ENCODE measurements at places on chromosomes 16 and 17. TPM values are rescaled to one million over a fixed set of nuclear protein-coding genes. Genes with fewer than 3 reads are reported as not detected.

DNA sequence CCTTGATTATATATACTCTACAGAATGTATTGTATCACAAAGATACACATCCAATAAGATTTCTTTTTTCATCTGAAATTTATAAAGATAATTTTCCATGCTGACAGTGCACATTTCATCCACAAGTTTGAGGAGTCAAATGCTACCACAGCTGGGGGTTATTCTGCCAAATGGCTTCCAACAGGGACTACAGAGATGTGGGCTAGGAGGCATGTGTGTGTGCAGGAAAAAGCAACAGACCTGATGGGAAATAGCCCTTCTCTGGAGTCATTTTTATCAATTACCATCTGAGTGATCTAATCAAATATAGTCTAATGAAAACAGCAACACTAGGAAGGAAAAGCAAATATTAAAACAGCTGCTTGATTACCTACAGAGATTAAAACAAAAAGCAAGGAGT, 290.5 kb downstream of the CEP112 start:
- DNase-seq, result no peak

The POLR3K gene
- total RNA-seq, result 40.4 TPM

DNA sequence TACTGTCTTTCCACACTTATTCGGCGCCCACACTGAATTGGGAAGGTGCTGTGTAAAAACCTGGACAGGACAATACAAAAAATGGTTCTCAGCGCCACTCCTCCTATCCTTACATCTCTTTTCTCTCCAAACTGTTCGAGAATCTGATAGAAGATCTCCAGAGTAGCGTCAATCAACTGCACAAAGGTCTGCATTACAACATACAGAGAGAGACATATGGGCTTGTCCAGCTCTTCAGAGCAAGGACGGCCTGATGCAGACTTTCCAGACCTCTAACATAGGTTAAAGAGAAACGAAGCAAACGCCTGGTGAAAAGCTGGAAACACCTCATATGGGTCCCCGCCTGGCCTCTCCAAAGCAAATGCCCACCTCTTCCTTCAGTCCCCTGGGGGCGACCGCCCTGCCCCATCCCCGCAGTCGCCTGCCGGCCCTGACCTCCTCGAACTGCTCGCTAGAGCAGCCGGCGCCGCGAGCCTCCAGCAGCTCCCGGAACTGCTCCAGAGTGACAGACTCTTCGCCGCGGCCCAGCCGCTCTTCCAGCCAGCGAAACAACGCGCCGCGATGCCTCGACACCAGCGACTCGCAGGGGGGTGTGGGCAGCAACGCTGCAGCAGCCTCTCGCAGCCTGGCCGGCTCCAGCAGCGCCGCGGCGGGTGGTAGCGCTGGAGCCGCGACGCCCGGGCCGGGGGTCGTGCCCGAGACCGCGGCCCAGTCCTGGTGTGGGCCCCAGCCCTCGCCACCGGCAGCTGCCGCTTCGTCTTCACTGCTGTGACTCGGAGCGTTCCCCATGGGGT, 526 bp downstream of the ZZEF1 start:
- DNase-seq, result peak; percentile 69

DNA sequence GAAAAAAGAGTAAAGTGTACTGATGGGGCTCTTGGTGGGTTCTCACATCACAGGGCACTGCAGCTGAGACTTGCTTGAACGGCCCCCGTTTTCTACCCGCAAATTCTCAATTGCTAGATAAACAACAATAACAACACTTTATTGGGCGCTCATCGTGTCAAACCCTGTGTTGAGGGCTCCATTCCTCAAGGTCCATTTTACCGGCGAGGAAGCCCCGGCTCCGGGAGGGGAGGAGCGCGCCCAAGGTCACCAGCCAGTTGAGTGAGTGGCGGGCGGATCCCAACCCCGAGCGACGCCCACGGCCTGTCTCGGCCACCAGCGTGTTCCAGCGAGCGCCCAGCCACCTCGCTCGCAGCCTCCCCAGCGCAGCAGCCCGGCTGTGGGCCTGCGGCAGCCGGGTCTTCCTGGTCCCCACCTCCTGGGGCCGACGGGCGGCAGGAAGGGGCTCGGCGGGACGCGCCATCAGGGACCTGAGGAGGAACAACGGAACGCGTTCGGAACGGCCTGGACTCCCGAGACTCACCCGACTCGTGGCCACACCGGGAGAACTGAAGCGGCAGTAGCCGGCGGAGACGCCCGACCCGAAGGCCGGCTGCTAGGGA, 373 bp downstream of the CMC2 start:
- DNase-seq, result peak; percentile 85

DNA sequence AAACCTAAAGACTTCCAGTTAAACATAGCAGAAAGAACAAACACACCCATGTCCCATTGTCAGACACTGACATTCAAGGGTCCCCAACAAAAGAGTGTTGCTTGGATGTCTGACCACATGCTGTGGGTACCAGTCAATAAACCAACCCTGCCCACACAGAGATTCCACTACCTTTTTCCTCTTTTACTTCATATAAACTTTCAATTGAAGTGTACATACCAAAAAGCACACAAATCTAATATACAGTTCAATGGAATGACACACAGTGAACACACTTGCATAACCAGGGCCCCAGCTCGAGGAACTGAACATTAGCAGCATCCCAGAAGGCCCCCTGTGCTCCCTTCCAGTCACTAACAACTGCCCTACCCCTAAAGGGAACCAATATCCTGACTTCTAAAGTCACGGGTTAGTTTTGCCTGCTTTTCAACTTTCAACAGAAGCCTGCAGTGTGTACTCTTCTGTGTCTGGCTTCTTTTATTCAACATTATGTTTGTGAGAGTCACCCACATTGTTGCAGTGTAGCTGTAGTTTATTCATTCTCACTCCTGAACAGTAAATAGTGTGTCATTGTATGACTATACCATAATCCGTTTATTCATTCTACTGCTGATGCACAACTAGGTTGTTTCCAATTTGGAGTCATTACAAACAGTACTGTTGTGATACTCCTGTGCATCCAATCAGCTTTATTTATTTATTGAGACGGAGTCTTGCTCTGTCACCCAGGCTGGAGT, 18.0 kb downstream of the CFDP1 start:
- no peak for DNase-seq

GRCh38 chr16:84660973-84661372, 12.7 kb downstream of the KLHL36 start:
- no peak for DNase-seq

The TSPAN10 gene
- 0.26 TPM for total RNA-seq

DNA sequence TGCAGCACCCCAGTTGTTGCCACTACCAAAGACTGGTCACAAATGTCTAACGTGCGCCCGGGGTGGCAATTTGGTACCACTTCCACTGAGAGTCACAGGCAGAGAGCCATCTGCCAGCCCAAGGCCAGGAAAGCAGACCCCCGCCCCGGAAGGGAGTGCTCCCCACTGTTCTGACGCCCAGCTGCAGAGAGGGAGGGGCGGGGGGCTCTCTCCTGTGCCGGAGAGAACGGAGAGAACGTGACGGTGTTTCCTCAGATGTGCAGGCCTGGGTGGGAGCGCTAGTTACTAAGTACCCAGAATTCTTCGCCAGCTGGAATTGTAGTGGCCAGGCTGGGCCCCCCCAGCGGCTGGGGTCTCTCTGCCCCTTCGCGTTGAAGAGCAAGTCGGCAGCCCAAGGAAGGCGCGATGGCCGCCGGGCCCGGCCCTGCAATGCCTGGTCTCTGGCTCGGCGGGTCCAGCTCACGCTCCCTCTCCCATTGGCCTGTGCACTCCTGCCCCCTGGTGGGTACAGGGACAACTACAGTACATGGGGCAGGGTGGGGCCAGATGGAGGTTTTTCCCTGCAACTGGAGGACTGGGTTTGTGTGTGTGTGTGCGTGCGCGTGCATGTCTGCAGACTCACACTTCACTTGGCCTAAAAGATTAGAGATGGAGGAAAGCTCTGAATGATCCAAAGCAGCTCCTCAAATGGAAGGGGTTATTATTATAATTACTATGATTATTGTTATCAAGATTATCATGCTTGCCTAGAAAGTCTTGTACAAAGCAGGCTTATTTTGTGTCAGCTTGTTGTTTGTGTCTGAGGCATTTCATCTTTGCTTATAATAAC, 107.1 kb downstream of the AMFR start:
- DNase-seq, result peak; percentile 81

DNA sequence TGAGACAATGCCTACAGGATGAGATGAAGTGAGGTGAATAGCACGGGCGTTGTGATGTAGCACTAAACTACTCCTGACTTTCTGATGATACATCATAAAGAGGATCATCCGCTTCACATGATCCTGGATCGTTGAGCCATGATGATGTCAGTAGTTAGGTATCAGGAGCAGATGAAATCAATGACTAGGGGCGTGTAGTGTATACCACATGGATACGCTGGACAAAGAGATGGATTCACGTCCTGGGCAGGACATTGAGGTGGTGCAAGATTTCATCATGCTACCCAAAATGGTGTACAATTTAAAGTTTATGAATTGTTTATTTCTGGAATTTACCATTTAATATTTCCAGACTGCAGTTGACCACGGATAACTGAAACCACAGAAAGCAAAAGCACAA, 156.6 kb downstream of the ANKFN1 start:
- DNase-seq, result no peak

DNA sequence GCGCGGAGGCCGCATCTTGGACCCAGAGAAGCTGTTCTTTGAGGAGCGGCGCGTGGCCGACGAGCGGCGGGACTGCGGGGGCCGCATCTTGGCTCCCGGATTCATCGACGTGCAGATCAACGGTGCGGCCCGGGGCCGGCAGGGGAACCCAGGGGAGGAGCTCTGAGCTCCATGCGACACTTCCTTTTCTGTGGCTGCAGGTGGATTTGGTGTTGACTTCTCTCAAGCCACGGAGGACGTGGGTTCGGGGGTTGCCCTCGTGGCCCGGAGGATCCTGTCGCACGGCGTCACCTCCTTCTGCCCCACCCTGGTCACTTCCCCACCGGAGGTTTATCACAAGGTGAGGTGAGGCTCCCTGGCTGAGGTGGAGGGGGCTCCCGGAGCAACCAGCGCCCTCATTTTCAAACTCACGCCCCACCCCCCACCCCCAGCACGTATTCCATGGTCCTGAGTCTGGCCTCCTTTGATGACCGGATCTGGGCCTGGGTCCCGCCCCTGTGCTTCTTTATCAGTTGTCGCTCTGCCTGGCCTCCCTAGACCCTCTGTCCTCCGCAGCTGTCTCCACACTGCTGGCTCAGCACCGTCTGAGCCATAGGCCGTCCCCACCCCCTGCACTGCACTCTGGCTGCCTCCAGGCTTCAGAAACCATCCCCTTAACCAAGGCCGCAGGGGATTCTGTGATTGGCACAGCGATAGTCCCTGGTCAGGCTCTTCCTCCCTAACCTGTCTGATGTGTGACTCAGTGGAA, 787 bp downstream of the AMDHD2 start:
- DNase-seq, result peak; percentile 81

- no peak for DNase-seq
Observed at GRCh38 chr17:37849617-37849972, 74.6 kb upstream of the TBC1D3K start.

The ITGB4 gene
- 1.0 TPM for total RNA-seq

- DNase-seq, result no peak
Observed at GRCh38 chr17:45942284-45942683, 47.9 kb downstream of the MAPT start.

GRCh38 chr16:69143116-69143515, 10.7 kb downstream of the UTP4 start:
- no peak for DNase-seq

The FOXL1 gene
- total RNA-seq, result not detected

The RAD51C gene
- 61.3 TPM for total RNA-seq

The SKA2 gene
- total RNA-seq, result 78.0 TPM

DNA sequence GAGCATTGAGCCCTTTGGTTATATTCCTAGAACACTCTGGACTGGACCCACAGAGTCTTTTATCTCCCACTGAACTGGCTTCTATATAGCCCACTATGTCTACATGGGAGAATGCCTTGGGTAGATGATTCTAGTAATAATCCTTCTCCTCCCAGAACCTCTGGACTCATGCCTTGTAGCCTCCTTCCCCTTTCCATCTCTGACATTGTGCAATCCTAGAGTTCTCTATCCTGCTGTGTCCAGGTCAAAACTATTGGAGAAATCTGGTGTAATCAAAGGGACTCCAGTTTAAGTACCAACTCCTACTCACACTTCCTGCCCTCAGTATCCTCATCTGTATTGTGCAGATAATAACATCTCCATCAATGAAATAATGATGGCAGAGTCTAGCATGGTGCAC, 9.1 kb downstream of the RCVRN start:
- DNase-seq, result no peak

DNA sequence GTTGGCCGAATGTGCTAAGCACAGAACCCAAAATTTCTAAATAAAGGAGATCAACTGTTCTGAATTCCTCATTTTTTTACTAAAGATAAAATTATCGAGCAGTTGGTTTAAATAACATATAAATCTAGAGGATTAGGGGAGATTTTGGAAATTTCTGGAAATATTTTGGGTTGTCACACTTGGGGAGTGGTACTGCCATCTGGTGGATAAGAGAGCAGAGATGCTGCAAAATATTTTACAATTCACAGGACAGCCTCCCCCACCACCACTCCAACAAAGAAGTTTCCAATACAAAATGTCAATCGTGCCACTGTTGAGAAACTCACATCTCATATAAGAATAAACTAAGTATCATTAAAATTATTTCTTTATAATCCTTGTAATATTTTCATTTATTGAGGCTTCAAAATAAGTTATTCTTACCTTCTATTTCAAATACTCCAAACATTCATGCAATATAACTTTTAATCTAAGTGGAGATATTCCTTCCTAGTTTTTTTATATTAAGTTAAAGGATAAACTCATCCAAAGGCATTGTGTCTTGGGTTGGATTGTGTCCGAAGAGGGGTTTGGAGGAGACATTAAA, 17.0 kb upstream of the ABCA8 start:
- DNase-seq, result no peak

The UTS2R gene
- 0.16 TPM for total RNA-seq

GRCh38 chr16:14566599-14566998, 63.5 kb downstream of the PARN start:
- DNase-seq, result no peak

GRCh38 chr17:13086142-13086769, 68.4 kb upstream of the ELAC2 start:
- DNase-seq, result no peak

The SOST gene
- not detected for total RNA-seq

The KCNJ18 gene
- not detected for total RNA-seq

DNA sequence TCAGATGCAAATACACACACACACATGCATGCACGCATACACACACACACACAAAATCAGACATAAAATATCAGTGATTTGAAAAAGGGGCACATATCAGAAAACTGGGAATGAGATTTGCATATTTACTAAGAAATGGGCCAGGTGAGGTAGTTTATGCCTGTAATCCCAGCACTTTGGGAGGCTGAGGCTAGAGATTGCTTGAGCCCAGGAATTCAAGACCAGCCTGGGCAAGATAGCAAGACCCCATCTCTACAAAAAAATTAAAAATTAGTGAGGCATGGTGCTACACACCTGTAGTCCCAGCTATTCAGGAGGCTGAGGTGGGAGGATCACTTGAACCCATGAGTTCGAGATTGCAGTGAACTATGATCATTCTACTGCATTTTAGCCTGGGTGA, 22.4 kb upstream of the PNPO start:
- DNase-seq, result no peak

- no peak for DNase-seq
Observed at GRCh38 chr17:77778636-77779489, 179.6 kb upstream of the TNRC6C start.

GRCh38 chr17:16001226-16001897, 1.7 kb downstream of the TTC19 start:
- no peak for DNase-seq

The TAC4 gene
- total RNA-seq, result not detected

- no peak for DNase-seq
Observed at GRCh38 chr17:75093548-75094158, 5.9 kb downstream of the SLC16A5 start.

- DNase-seq, result no peak
Observed at GRCh38 chr17:2750721-2751120, 1.3 kb upstream of the CCDC92B start.

The MYH11 gene
- total RNA-seq, result not detected

The JUP gene
- total RNA-seq, result 2.3 TPM

The TMC8 gene
- 292 TPM for total RNA-seq

All from activated CD8-positive, alpha-beta memory T cell treated with anti-CD3 and anti-CD28 coated beads, Interleukin-2, amount 10 ng/mL, durations not matched to agents 7 days and 5 days (primary cell).